Left lung (tissue), 14 donors: ENCODE measurements at places on chromosomes 3 and 15.

GRCh38 chr15:41568350-41569017 lies 9.5 kb downstream of the TYRO3 start:
- DNase-seq = peak; percentile 55

DNA sequence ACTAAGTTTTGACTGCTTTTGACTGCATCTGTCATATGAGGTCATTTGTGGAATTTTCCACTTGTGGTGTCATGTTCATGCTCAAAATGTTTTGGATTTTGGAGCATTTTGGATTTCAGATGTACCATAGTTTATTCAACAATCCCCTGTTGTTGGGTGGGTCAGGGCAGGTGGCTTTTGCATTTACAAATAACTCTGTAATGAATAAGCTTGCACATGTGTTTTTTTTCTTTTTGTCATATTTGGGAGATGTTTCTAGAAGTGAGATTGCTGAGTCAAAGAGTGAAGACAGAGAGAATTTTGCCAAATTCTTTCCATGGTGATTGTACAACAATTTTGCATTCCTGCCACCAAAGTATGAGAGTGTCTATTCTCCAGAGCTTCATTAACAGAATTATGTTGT lies 62.4 kb upstream of the ADPGK start:
- no peak for DNase-seq

DNA sequence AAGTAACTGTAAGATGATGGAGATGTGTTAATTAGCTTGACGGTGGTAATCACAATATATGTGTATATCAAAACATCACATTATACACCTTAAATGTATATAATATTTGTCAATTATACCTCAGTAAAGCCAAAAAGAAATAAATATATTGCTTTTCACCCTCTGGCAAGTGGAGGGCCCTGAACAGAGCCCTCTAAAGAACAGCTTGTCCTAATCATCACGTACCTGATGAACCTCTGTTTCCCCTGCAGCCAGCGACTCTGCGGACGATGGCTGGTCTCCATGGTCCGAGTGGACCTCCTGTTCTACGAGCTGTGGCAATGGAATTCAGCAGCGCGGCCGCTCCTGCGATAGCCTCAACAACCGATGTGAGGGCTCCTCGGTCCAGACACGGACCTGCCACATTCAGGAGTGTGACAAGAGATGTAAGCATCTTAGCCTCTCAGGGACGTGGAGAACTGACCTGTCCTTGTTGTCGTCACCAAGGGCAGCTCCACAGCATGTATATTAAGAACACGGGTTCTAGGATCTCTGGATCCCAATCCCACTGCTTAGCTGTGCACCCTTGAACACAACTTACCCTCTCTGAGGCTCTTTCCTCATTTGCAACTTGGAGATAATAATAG lies 6.3 kb downstream of the THBS1 start:
- no peak for DNase-seq

- no peak for DNase-seq
Observed at GRCh38 chr3:149449182-149449581, 25.3 kb upstream of the TM4SF4 start.

- DNase-seq = no peak
Observed at GRCh38 chr3:47663630-47664240, 85.1 kb upstream of the CSPG5 start.

DNA sequence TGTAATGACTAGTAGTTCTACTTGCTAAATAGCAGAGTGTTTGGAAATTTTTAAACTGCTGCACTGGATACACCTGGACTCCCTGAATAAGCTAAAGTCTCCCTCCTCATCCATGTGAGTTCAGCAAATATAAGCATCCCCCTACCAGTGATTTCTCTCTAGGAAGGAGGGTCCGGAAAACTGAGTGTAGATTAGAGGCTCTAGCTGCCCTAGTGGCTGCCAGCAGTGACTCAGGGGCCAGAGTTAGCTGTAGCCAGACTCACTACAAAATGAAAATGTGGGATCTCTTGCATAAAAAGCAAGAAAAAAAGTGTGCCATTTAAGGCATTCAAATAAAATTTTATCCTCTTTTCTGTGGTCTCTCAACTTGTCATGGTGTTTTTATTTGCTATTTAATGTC lies 485.0 kb upstream of the ATP11B start:
- no peak for DNase-seq
